ENCODE measurements at places on chromosomes 3 and 15.

DNA sequence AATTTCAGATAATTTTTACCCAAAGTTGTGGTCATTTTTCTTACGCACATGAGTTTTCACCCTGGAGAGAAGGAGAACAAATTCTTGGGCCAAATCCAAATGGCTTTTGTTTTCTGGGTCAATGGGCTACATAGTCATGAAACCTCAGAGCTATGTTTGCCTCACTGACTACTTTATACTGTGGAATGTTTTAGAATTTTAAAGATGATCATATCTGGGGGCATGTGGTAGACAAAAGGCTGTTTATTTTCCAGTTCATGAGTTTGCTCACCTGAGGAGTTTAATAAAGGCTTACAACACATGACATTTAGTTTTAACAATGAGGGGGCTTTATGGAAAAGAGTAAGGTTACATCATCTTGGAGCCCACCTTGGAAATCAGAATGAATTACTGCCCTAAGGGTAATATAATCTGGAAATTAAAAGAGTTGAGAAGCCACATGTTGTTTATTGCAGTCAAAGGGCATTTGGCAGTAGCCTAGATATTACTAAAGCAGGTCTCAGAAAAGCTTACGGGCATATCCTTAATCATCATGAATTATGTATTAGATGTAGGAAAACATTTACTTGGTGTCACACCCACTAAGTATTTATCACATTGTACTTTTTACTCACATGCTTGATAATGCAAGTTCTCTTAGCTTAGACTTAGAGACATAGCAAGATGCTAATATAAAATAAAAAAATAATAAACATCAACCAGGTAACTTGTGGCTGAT, 466.1 kb downstream of the EDEM1 start:
- DNase-seq, result no peak

DNA sequence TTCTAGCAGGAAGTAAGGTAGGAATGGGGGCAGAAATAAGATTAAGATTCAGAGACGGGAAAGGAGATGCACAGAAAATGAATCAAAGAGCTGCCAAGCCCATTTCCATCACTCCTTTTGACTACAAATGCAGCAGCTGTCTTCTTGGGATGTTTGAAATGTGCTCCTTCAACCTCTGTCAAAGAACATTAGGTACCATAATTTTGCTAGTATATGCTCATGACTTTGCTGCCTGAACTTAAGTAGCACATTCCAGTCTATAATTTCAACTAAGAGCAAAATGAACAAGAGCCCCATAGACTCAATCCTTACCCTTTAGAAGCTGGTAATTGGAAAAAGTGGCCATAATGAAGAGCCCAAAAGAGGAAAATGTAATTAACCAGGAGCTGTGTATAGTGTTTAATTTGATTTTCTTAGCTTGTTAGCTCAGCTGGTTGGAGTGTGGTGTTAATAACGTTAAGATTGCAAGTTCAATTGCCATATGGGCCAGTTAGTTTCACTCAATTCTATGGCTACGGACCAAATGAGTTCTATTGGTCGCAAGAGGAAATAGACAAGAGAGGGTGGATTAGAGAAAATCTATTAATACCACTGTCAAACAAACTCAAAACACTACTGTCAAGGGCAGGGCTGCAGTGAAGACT, 349.9 kb downstream of the ZBBX start:
- peak; percentile 48 for DNase-seq

- DNase-seq, result peak; percentile 21
Measured at GRCh38 chr15:48794697-48795134, 16.2 kb downstream of the CEP152 start.

DNA sequence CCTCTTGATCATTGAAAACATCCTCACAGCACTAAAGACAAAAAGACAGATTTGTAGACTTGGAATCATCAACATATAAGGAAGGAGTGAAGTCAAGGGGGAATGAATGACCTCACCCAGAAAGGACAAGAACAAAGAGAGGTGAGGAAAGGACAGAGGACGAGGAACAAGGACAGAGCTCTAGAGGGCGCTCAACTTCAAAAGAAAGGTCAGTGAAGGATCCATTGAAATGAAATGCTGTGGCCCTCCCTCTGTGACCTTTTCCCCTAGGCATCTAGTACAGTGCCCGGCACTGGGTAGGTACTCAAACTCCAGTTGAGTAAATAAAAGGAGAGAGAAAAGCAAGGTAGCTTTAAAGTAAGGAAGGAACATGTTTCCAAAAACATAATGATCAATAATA, 2.6 kb downstream of the ATP8B4 start:
- peak; percentile 41 for DNase-seq

DNA sequence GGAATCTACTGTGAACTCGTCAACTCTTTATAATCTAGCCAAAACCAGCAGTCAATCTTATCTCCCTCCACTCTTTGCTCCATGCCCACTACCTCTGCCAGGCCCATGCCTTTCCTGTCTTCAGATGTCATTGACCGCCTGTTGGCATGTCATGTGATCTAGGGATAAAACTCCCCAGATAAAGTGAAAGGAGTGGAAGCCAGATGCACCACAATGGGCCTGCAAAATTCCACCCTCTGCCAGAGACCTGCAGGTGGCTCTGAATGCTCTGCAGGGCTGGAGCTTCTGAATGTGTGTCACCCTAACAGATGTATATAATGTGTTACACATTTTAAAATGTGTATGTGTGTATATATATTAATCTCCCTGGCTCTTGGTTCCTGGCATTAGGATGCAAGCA, 2.3 kb upstream of the CCR3 start:
- no peak for DNase-seq

DNA sequence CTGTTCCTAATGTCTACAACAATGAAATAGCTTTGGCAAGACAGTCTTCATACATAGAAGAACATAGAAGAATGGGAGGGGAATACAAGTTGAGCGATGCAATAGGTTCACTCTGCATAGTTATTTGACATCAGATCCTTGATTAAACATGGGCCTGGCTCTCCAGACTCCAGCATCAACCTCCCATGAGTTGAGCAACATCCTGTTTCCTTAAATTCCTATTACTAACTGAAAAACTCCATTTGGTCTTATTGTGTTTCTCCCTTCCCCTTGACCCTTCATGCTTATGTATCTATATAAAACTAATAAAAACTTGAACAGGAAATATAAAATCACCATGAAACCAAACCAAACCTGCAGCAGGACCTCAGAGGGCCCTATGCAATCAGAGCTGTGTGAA, 304.5 kb upstream of the SATB1 start:
- no peak for DNase-seq

- no peak for DNase-seq
Measured at GRCh38 chr15:57516327-57517029, 75.2 kb upstream of the MYZAP start.

- DNase-seq, result no peak
Measured at GRCh38 chr15:74777769-74778598, 3.9 kb upstream of the CSK start.

GRCh38 chr15:39608185-39609139, 27.6 kb downstream of the THBS1 start:
- no peak for DNase-seq

- DNase-seq, result no peak
Measured at GRCh38 chr15:100658895-100659294, 56.5 kb downstream of the ASB7 start.

DNA sequence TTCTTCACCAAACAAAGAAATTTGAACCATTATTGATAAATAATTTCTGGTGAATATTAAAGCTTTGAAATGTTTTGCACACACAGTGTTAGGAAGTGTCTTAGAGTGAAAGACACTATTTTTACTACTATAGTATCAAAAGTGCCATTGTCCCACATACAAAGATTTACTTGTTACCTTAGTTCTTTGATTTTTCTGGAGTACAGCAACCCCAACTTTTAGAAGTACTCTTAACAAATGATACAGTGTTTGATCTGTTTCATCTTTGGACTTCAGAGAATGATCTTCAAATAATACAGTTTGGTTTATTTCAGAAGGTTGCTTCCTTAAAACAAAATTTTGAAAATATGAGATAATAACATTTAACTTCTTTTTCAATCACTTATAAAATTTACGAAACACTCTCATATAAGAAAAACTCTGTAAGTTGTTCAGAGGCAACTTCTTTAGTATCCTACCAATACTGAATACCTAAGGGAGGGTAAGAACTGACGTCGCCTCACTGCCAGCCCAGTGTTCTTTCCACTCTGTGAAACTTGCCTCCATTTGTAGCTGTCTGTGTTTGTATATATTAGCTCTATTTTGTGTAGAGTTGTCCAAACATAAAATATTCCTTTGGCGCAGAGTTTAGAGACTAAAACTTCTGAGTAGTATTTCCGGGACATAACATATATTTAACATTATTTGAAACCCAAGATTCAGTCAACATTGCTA, 464.2 kb downstream of the LPP start:
- DNase-seq, result no peak

DNA sequence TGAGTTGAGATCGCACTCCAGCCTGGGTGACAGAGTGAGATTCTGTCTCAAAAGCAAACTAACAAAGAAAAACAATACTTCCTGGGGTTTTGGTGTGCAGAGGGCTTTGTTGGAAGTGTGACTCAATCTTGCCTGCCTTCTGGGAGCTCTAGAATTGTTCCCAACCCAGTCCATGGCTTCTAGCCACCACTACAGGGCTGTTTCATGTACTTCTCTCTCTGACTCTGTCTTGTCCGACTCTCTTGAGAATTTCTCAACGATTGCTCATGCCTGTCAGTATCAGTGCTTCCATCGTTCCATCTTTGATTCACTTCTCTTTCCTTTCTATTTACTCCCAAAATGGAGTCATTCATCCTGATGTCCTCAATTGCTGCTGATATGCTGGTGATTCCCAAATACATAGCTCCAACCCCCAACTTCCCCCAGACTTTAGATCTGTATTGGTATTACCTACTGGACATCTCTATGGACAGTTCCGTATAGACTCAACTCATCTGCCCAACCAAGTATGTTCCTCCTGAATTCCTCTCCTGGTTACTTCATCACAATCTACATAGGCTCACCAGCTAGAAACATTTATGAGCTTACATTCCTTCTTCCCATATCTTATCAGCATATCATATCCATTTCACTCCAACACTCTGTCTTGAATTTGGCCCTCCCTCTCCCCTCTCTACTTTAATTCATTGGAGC, 1.8 kb upstream of the AP2M1 start:
- DNase-seq, result no peak

DNA sequence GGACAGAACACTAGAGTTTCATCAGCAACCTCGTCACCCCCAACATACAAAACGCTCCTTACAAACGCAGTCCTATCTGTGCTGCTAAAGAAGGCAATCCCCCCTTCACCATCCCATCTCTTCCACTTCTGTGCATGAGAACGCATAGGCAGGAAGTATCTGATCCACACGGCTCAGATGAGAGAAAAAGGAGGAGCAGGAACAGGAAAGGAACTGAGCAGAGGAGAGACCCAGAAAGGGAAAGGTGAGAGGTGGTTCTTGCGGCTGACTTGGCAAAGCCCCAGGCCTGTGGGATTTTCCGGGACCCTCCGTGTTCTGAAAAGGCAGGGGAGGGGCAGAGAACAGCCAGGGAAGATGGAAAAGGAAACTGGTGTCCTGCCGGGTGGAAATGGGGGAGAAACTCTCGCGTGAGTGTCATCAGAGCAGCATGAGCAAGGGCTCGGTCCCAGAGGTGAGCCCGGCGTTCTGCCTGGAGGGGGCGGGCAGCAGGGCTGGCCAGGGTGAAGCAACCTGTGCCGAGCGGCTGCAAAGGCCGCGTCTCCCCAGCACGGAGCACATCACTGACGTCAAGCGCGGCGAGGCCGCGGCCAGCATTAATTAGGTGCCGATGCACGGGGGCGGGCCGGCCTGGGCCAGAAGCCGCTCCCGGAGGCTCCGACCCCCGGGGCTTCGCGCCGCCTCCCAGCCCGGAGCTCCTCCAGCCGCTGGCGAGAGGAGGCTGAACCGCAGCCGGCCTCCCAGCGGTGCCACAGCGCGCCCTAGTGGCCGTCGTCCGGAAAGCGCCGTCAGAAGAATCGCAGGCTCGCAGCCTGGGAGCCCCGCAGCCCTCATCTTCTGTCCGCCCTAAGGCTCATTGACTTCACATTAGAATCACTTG, 35.8 kb downstream of the CPN2 start:
- DNase-seq, result peak; percentile 92

- DNase-seq, result no peak
Measured at GRCh38 chr15:83210619-83211018, 3.0 kb upstream of the HDGFL3 start.

DNA sequence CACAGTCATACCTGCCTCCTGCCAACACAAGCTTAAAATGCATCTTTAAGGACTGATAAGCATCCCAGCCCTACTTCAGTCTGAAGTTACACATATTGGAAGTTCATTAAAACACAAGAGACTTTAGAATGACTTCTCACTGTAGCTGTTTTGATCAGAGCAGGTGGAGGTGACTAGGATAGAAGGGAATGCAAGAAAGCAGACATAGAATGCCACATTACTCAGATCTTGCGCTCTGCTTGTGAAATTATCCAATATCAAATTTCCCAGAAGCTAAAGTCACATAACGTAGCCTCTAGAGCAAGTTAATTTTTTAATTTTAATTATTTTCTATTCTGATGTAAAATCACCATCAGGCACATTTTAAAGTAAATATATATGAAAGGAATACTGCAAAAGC, 306.5 kb downstream of the PLOD2 start:
- DNase-seq, result no peak

- DNase-seq, result no peak
Measured at GRCh38 chr3:174583396-174583795, 275.7 kb upstream of the NAALADL2 start.

DNA sequence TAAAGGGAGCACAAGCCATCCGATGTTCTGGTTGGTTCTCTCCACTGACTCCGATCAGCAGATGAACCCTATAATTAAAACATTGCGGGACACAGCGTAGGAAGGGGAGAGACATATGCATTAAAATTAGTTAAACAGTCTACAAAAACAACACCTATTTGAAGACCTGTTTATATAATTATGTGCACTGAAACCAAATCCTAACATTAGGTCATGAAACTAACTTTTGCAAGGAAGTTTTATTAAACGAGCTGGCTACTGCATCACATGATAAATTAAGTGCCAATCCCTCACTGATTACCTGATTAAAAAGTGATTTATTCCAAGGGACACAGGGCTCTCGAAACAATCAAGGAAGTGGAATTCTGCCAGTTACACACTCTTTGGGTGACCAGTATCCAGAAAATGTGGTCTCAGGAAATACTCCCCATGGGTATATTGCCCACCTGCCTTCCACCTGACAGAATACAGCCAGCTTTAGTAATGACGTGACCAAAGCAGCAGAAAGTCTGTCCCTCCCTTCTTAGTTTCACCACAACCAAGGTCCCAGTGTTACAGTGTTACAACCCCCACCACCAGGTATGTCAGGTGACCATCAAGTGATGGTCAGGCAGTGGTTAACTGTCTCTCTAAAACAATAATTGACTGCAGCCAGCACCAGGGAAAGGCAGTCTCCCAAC, 69.5 kb downstream of the HERC1 start:
- peak; percentile 16 for DNase-seq

Data from MM.1S (cell line).